ENCODE measurements at places on chromosomes 6 and 20.

- peak; percentile 36 for DNase-seq
Measured at GRCh38 chr6:94955156-94955555, 622.2 kb upstream of the MANEA start.

- DNase-seq = no peak
Measured at GRCh38 chr6:336159-337114, 44.1 kb downstream of the DUSP22 start.

- DNase-seq = peak; percentile 81
Measured at GRCh38 chr20:59598625-59599310, 5.6 kb upstream of the PHACTR3 start.

- no peak for DNase-seq
Measured at GRCh38 chr6:41878961-41879405, 16.2 kb downstream of the USP49 start.

GRCh38 chr6:98532004-98532403, 302.4 kb upstream of the POU3F2 start:
- DNase-seq = no peak

DNA sequence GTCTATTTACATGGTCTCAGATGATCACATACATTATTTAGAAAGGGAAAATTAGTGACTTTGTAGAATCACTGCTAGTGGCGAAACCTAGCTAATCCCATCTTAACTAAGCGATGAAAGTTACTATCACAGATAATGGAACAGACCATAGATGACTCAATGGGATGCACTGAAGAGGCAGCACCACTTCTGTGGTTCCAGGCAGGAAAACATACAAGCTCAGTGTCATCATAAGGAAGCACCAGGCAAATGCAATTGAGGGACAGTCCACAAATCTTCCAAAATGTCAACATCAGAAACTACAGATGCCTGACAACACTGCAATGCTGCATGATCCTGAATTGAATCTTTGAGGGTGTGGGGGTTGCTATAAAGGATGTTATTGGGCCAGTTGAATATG, 15.9 kb upstream of the SNAI1 start:
- no peak for DNase-seq

DNA sequence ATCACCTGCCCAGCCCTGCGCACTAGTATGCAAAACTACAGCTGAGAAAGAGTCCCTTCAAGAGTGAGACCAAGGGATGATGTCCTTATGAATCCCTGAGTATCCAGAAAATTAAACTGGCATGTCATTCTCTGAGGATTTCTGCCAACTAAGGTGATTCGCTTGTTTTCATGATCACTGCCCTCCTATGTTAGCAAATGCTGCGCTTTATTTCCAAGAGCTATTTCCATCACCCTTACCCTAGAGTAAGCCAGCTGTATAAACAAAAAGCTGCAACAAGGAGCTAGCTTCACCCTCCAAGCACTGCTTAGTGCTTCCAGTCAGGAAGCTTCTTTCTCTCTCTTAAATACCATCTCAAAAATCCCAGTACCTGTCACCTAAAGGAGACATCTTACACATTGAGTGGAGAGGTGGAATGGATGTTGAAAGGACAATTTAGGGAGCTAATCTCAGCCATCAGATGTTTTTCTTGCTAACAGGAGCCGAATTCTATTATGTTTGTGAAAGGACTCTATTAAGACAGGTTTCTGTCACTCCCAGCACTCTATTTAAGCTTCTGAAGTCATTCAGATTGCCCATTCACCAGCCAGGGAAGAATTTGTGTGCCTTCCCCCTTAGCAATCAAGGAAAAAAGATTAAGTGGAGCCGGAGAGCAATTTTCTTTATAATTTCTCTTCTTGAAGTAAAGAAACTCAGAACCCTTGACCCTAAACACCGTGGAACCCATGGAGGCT, 322.2 kb downstream of the NRN1 start:
- peak; percentile 69 for DNase-seq

DNA sequence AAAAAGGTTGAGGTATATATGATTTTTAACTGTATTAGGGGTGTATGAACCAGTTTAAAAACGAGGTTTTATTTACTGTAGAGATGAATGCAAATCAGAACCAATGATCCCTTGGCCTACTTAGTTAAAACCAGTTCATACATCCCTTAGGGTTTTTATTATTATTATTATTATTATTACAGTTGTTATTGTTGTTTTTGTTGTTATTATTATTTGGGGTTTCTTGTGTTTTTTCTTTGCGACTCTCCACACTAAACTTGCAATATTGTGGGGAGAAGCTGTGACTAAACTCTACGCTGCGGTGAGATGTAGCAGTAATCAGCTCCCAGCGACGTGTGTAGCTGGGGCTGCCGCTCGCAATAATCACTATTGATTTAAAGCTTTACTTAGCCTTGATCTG, 62.2 kb downstream of the SSR1 start:
- DNase-seq = no peak

GRCh38 chr20:62448788-62449187, 21.4 kb upstream of the RBBP8NL start:
- no peak for DNase-seq

- DNase-seq = no peak
Measured at GRCh38 chr20:64146301-64146935, 17.8 kb upstream of the MYT1 start.

- DNase-seq = no peak
Measured at GRCh38 chr6:30725713-30726505, 5.8 kb downstream of the TUBB start.

GRCh38 chr6:119182875-119183274, 104.4 kb upstream of the FAM184A start:
- DNase-seq = peak; percentile 75

Data from NCI-H2227 treated with DMSO at 0.1 percent for 48 hours (cell line).